CD4-positive, alpha-beta T cell treated with Interleukin-17A for 4 hours (primary cell): ENCODE measurements at places on chromosomes 11 and 22.

GRCh38 chr11:2587976-2588748 lies 111.6 kb downstream of the KCNQ1OT1 start:
- no peak for DNase-seq

DNA sequence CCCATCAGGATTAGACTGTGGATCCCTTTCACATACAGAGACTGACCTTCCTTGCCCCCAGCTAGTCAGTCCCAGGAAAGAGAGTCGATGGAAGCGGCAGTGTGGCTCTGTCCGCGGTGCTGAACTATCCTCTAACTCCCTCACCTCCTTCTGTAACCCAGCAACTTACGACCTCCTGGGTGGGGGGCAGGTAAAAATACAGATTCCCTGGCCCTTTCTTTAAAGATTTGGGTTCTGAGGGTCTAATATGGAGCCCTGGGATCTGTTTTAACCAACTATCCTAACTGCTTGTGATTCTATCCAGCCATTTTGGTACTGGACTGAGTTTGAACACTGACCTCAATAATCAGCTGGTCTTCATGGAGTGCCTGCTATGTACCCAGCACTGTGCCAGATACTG lies 23.2 kb downstream of the MFNG start:
- peak; percentile 36 for DNase-seq

GRCh38 chr22:37299969-37300509 lies 17.7 kb downstream of the CYTH4 start:
- DNase-seq = no peak

DNA sequence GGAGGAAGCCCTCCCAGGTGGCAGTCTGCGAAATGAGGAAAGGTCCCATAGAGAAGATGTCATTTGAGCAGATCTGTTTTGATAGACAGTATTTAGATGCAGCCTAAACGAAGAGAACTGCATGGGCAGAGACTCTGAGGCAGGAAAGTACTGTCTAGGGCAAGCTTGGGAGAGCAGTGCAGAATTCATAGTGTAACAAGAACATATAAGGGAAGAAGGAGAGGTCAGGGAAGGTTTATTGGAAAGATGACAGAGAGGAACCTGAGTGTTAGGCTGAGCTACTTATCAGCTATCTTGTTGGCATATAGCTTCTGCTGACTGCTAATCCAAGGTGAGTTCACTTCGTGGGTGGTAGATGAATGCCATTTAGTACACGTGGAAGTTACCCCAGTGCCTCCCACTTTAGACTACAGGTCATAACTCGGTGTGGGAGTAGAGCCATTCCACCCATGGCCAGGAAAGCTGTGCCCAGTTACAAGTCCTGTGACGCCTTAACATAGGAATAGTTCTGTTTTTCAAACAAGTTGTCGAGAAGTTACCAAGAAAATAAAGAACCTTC lies 99.5 kb downstream of the DBX1 start:
- DNase-seq = no peak
